Type B pancreatic cell (in vitro differentiated cells): ENCODE measurements at places on chromosomes 4 and X.

- DNase-seq: no peak
These were observed 426.2 kb downstream of the PCDH7 start for GRCh38 chr4:31146366-31146765.

DNA sequence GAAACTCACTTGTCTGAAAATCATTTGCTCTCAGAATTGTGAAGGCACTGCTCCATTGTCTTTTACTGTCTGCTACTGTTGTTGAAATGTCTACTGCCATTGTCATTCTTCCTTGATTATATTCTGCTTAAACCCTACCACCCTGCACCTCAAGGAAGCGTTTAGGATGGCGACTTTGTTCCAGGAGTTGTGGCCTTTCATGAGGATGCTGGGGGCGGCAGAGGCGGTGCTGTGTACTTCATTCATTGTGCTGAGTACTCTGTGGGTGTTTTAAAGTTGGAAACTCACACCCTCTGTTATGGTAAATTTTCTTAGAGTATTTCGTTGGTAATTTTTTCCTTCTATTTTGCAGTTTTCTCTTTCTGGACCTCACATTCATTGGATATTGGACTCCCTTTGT, 258.9 kb downstream of the TENM3 start:
- no peak for DNase-seq

- DNase-seq: no peak
These were observed 230.5 kb upstream of the PUDP start for GRCh38 chrX:7378406-7378805.

DNA sequence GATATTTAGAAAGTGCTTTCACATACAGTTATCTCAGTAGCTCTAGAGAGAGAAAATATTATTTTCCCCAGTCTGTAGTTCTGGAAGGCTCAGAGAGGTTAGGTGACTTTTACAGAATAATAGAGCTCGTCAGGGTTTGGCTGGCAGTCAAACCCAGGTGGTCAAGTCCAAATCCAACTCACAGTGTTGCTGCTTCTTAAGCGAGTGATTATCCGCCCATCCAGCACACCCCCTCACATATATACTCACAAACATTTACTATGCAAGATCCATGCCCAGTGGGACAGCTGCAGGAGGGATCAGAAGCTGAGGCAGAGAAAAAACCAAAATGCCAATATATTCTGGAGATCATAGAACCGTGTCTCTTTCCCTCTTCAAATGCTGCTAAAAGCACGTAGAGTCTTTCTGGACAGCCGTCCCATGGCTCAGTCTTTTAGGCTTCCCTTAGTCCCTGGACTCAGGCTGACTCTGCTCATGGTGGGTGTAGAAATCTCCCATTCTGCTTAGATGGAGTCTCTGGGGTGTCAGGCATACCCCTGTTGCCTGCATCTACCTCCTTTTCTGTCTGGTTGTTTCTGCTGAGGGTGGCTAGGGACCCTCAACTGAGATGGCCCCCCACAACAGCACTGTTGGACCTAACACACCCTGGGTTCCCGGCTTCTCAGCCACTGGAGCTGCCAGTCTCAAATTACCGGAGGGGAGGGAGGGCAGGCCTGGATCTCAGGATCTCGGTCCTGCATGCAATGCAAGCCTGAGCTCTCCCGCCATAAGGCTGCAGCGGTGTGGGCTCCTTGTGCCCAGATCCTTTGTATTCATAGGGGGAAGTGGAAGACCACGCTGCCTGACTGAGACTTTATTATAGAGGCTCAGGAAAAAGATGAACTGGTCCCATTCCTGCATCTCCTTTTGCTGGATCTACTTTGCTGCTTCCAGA, at the start of gene CHRNA9:
TSS of gene CHRNA9 (plus strand) at position 743 of the 934 bp plus-strand sequence. CDS start at position 878, 135 bp downstream.
- DNase-seq: no peak

DNA sequence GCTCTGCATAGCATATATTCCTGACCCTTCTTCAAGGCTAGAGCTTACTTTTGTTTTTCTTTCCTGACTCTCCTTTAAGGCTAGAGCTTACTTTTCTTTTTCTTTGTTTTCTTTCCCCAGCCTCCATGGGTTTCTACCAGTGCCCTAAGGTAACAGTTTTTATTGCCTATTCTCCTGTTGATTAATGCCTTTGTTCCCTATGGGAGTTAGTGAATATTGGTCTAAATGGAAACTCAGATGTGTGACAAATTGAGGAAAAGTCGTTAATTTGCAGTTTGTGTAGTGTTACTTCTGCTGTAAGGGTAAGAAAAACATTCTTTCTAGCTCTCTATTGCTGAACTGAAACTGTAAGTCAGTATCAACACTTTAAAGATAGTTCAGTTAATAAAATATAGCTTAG, 358.7 kb downstream of the IL15 start:
- DNase-seq: no peak
